ENCODE measurements at places on chromosomes 12 and 14.

DNA sequence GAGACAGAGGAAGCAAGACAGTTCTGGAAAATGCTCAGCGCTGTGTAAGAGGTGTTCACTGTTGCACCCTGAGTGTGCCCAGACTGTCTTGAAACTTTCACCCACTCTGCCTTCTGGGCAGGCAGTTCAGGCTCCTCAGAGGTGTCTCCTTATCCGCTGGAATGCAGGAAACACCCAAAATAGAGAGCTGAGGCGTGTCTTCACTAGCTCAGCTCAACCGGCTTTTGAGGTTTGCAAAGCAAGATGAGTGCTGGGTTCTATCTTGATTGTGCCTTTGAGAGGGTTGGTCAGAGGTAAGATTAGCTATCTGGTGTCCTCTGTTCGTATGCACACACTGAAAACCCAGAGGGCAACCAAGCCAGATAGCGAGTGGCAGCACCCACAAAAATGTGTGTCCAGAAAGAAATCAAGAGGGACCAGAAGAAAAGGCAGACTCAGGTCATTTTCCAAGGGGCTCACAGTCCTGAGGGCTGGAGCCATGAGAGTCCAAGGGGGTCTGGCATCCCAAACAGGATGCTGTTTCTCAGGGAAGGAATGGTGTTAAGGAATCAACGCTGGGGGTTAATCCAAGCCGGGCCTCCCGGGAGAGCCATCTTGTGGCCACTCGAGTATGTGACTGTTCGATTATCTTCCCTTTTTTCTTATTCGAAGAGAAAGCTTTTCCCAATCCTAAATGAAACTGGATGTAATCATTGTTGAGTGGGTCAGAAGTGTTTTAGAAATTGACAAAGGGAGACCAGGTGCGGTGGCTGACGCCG is 47.1 kb downstream of the TBX3 start:
- no peak for DNase-seq

DNA sequence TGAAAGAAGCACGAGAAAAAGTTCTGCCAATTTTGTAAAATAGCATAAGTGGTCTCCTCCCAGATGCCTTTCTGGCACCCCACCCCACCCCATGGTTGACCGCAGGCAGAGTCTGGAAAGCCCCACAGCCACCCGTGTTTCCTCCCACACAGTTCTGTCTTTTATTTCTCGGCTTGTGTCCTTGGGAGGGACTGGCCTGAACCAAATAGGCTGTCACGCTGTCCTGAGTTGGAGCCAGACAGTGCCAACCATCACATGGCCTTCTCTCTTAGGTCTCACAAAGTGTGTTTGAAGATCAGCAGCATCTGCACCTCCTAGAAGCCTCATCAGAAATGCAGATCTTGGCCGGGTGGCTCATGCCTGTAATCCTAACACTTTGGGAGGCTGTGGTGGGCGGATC is 10.2 kb upstream of the LTA4H start:
- DNase-seq: no peak

GRCh38 chr12:53618275-53618674 is 7.9 kb downstream of the ATF7 start:
- no peak for DNase-seq

GRCh38 chr12:25248137-25248536 is 2.6 kb downstream of the KRAS start:
- no peak for DNase-seq

DNA sequence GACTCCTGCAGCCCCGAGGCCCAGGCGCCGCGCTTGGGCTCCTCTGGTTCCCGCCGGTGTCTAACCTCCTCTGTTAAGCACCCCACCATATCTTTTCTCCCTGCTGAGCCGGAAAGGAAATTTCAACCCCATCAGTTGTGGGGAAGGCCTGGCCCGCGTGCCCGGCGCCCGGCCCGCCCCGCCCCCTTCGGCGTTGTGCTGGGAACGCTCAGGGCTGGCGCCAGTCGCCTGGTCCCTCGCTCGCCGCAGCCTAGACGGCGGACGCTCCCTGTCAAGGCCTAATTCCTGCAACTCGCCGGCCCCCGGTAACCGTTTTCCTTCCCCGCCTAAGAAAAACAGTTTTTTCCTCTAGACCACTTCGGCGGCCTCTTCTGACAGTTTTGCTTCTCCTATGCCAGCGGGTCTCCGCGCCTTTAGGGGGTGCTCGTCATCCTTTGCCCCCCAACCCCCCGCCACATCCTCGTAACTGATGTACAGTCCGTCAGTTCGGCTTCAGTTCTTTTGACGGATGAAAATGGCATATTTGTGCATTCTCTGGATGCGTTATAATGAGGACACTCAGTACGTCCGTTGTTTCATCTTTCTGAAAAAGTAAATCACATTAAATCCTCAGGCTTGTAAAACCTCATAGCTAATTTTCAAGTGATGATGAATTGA is 506 bp upstream of the NAP1L1 start:
- no peak for DNase-seq

DNA sequence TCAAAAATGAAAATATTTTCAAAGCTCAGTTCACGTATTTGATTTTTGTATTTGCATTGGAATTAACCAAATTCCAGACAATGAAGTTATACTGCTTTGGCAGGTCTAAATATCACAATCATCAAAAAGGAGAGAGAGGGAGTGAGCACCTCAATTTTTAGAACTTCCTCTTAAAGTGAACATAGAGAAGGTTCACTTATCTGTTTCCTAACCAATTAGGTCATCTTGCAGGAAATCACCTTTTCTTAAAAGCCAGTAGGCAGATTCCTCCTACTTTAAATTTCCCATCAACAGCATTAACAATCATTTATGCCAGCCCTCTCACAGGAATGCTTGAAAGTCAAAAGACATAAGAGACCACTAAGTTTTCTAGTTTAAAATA is 388.7 kb downstream of the ZFP36L1 start:
- no peak for DNase-seq

- peak; percentile 100 for DNase-seq
Measured at GRCh38 chr12:22275843-22276242, 58.7 kb downstream of the ST8SIA1 start.

- no peak for DNase-seq
Measured at GRCh38 chr14:77923131-77923936, 123.4 kb downstream of the ADCK1 start.

- no peak for DNase-seq
Measured at GRCh38 chr14:52776816-52777215, 14.6 kb downstream of the GNPNAT1 start.

DNA sequence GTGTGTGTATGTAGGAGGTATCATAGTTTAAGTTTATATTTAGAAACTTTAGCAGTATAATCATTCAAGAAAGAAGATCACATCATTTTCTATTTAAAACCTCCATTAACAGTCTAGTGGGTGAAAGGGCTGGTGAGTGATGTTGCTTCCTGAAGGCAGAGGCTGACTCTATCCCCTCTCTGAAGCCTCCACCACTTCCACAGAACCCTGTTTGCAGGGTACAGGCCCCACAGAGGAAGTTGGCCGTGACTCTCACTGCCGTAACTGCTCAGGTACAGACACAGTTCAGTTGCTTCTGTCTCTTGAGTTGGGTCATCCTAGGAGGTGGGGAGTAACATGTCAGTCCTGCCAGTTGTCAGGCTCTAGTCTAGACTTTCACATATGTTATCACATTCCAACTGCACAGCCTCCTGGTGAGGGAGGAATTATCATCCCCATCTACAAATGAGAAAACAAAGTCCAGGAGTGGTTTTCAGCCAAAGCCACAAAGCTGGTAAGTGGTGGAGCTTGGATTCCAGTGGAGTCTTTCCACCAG is 31.5 kb downstream of the CFL2 start:
- no peak for DNase-seq

GRCh38 chr14:104514156-104514848 is 65.3 kb upstream of the C14orf180 start:
- no peak for DNase-seq

- no peak for DNase-seq
Measured at GRCh38 chr12:117857632-117858612, 110.9 kb downstream of the KSR2 start.

DNA sequence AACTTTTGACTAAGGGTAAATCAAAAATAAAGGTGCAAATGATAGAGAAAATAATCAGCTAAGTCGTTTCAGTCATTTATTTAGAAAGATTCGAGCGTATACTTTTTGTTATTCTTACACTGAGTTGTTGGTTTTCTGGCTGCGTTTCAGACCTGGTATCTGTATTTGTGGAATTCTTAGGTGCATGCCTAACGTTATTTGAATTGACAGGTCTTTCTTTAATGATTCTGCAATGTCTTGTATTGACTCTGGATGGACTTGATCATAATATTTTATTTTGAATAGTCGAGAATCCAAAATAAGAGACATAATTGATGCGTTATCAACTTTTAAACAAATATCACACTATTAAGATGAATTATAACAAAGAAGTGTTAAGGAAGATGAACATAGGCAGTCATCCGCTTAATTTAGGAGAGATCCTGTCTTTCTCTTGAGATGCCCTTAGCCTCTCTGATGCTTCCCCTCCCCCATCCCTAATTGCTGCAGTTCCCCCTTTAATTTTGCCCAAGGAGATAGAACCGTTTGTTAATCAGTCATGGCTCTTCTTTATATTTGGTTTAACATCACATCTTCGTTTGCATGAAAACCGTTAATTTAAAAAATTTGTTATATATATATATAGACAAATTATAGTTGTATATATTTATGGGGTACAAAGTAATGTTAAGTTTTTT is 1.8 kb downstream of the ALX1 start:
- DNase-seq: no peak

- no peak for DNase-seq
Measured at GRCh38 chr12:123634142-123634561, 523 bp downstream of the GTF2H3 start.

- no peak for DNase-seq
Measured at GRCh38 chr12:53868511-53868986, 70.1 kb upstream of the HOXC13 start.

DNA sequence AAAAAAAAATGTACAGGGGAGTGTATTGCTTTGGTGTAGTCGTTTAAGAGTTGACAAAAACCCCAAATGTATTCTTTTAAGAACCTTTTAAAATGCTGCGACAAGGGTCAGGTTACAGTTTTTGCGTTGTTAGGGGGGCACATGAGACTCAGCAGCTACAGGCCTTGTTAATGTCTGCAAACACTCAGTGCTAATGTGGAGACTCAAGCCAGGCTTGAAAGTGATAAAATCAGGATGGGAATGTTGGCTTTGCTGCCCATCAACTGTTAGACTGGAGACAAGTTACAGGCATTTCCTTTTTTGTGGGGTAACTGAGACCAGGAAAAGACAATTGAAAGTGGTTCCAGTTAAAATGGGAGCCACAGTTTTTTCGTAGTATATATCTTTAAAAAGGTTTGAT is 84.8 kb downstream of the PRKCH start:
- DNase-seq: no peak

DNA sequence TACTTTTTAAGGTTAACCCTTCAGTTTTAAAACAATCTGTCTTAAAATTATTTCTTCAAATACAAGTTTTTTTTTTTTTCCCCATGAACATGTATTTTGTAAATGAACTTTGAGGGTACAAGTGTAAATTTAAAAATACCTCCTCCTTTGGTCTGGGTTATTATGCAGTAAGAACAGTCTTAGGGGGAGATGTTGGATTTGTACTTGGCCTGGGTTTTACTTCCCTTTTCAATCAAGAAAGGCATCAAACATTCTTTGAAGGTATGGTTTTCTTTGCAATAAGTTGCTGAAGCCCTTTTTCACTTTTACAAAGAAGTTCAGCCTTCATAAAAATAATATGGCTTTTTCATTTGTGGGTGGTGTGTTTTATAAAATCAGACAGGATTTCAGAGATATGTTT is 20.5 kb downstream of the WBP11 start:
- no peak for DNase-seq

GRCh38 chr12:71160585-71160984 is 2.8 kb upstream of the TSPAN8 start:
- no peak for DNase-seq

- peak; percentile 31 for DNase-seq
Measured at GRCh38 chr12:15538881-15539280, 216.6 kb downstream of the PTPRO start.

GRCh38 chr12:46388427-46389021 is 16.0 kb upstream of the SLC38A2 start:
- peak; percentile 97 for DNase-seq

DNA sequence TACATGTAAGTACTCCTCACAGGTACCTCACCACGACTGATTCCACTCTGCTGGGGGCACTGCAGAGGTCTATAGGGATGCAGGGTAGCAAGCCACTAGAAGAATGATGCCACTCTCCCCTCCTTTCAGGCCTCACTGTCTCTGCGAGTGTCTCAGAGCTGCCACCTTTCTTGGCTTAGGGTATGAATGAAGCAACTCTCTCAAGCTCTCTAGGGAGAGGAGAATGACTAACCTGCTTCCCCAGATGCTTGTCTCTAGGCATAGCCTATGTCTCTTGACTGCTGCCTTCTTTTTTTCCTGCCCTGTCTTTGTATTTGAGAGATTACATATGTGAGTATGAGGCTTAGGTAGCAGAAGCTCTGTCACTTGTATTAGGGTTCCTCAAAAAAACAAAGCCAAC is 566.5 kb upstream of the ATP2B1 start:
- DNase-seq: no peak

- peak; percentile 20 for DNase-seq
Measured at GRCh38 chr12:114166362-114166761, 200.2 kb upstream of the RBM19 start.

- no peak for DNase-seq
Measured at GRCh38 chr14:87935886-87936285, 57.1 kb downstream of the GALC start.

DNA sequence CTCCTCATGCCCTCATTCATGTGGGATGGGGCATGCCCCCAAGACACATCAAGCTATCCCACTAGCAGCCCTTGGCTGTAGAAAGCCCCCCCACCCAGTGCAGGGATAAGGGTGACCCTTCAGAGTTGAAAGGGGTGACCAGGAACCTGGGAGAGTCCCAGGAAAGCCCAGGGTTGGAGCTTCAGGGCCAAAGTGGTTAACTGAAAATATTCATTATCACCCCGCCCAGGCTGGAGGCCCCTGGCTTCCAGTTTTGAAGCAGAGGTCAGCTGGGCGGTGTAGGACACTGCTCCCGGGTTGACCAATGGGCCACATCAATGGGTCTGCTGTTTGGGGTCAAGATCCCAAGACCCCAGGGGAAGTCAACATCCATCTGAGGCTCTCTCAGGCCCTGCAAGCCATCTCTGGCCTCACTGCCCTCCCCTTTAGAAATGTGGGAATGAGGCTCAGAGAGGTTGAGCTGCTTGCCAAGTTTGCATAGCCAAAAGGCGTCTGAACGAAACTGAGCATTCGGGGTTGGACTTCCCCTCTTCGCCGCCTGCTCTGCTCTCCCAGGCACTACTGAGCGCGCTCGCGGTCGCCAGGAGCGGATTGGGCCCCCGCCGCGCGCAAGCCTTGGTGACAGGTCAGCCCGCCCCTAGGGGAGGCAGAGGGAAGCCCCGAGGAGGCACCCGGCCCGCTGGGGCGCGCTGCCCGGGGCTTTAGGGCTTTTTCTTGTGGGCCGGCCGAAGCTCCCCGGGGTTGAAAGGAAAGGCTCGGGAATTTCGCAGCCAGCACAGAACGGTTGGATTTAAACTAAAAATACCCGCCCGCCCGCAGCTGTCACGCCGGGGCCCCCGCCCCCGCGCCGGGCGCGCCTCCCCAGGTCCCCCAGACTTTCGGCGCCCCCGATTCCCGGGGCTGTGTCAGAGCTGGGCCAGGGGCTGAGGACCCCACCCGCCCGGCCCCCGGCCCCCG is 576 bp downstream of the SYNE3 start:
- DNase-seq: no peak

All from fibroblast of skin of left biceps (primary cell).